ENCODE measurements at places on chromosomes 11 and 22. TPM values are rescaled to one million over a fixed set of nuclear protein-coding genes. Genes with fewer than 3 reads are reported as not detected.

The SCN2B gene
- total RNA-seq: not detected

- no peak for DNase-seq
Observed at GRCh38 chr22:43566561-43567332, 154.9 kb downstream of the MPPED1 start.

DNA sequence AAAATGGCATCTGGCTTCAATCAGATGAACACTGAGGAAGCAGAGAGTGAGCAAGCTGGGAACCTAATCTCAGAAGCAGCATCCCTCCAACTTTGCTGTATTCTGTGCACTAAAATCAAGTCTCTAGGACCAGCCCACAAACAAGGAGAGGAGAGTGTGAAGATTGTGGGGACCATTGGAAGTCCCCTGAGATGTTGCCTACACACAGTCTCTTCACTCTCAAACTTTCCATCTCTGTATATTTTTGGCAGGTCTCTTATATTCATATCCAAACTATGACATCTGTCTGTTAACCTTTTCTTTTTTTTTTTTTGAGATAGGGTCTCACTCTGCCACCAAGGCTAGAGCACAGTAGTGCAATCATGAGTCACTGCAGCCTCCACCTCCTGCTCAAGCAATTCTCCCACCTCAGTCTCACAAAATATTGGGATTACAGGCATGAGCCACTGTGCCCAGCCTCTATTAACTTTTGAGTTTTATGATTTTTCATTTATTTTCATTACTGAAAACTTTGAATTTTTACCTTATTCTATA, 1096.4 kb downstream of the TBC1D22A start:
- no peak for DNase-seq

The ZW10 gene
- total RNA-seq: 20.8 TPM

The LRRC10B gene
- not detected for total RNA-seq

DNA sequence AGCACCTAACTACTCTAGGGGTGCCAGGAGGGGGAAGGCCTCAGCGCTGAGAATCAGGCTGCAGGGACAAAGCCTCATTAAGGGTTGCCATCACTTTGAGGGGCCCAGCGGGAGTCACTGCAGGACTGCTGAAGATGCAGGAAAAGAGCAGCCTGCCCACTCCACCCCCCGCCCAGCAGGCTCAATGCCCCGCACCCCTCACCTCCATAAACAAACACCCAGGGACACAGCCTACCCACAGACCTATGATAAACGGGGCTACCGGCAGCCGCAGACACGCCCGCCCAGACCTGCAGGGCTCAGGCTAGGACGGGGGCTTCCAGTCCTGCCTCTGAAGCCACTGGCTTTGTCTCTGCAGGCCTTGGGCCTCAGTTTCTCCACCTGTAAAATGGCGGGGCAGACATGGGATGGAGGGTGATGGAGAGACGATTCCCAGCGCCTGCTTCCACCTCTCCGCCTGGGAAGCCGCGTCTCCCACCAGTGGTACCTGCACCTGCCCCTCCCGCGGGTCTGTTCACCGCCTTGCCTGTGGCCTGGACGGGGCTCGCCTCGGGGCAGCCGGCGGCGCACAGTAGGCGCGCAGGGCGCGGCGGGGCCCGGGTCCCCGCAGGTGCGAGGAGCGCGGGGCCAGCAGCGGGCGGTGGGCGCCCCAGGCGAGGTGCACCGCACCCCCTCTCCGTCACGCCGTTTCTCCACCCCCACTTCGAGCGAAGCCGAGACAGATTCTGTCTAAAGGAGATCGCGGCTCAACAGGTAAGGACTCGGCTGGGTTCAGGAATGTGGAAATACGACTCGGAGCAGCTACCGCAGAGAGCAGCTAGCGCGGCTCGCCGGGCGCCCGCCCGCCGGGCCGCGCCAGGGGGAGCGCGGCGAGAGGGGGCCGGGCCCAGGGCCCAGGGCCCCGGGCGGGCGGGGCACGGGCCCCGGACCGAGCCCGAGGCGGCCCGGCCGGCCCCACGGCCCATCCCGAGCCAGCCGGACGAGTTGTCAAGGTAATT, 1.5 kb downstream of the WNT7B start:
- DNase-seq: no peak

The OOSP3 gene
- not detected for total RNA-seq

GRCh38 chr11:47182380-47182779, 3.9 kb downstream of the PACSIN3 start:
- DNase-seq: no peak

DNA sequence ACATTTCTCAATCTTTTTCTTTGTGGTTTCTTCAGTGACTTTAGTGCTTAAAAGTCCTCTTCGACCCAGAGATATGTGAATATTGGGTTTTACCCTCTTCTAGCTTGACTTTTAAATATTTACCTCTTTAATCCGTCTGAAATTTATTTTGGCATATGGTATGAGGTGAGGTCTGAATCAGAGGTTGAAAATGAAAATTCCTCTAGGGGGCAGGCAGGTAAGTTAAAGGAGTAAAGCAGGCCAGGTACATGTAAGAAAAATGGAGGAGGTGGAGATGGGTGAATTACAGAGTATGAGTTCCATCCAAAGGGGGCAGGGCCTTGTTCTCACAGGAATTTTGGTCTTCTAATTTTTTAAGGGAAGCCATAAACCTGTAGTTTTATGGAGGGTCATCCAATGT, 263.8 kb upstream of the NARS2 start:
- DNase-seq: no peak

The NLRP14 gene
- not detected for total RNA-seq

The EHF gene
- 0.44 TPM for total RNA-seq

The POU2AF1 gene
- 7.4 TPM for total RNA-seq

DNA sequence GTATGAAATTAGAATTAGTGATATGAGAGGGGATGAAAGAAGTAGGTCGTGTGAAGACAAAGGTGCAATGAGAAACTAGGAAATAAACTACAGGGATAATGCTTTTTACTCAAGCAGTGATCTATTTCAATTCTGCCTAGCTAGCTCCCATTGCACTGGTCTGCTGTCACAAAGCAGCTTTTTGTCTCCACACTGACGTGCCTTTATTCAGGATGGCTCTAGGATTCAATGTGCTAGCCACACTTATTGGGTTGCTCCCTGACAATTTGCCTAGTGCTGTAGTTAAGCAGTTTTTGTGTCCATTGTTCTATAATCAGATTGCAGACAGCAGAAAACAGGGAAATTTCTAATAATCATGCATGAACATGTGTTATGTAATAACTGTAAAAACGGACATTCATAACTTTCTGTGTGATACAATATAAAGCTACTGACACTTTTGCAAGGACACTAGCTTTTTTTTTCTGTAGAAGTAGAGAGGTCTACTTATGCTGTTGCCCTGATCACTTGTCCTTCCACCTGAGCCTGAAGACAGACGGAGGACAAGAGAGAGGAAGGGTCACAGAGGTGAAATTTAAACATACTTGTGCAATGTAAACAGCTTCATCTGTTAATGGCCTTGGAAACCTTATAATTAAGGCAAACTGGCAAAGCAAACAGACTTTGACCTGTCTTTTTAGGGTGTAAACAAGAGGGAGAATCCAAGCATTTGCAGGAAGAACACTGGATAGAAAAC, 269.6 kb downstream of the LRRC4C start:
- no peak for DNase-seq

GRCh38 chr11:2542406-2542805, 97.6 kb downstream of the KCNQ1 start:
- DNase-seq: no peak

DNA sequence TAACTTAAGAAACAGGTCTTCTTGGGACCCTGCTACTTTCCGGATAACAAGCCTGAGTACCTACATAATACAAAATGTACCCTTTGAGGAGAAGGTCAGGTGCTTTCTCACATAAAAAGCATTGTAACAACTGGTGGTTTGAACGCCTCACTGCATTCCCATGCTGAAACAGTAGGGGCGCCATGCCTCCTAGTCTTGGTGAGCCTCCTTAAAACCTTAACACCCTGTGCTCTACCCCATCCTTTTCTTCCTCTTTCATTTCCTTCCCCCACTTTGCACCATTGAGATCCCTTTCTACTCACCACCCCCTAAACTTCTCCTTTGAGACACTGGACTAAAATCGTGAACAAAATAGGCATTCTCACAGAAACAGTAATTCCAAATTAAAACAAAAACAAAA, 729.3 kb downstream of the NTM start:
- DNase-seq: no peak

GRCh38 chr11:47765086-47765485, 2.1 kb downstream of the FNBP4 start:
- peak; percentile 48 for DNase-seq

The MUC2 gene
- not detected for total RNA-seq

GRCh38 chr22:49702068-49702397, 125.6 kb downstream of the BRD1 start:
- DNase-seq: peak; percentile 27

- no peak for DNase-seq
Observed at GRCh38 chr11:116310226-116310625, 462.6 kb downstream of the BUD13 start.

The MRGPRF gene
- total RNA-seq: not detected

The C11orf87 gene
- not detected for total RNA-seq

All from activated CD8-positive, alpha-beta memory T cell treated with anti-CD3 and anti-CD28 coated beads, Interleukin-2, amount 10 ng/mL, durations not matched to agents 7 days and 5 days (primary cell).